Germinal center (tissue), 1 donor: ENCODE measurements at places on chromosomes 2 and 18.

DNA sequence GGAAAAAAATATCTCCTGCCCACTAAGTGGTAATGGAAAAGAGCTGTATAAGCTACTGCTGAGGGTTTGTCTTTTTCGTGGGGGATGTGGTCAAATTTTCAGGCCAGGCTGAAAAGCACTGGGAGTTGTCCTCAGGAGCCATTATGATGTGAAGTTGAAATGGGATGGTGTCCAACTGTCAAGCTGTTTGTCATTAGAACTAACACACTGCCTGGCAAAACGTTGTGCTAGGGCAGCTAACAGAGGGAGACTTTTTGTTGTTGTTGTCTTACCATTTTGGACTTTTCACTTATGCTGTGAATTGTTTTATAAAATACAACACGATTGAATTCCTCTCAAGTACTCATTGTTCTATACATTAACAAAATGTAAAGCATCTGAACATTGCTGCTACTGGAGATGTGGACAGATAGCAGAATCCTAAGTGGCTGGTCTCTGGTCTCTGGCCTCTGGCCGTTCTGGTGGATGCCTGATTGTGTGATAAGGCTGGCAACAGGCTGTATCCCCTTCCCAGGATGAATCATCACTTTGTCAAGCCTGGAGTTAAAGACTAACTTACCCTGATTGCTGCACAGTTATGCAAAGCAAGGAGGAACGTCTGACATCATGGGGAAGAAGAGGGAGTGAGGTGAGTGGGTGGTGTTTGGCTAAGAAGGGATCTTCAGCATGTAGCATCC, 2.3 kb downstream of the MYO1B start:
- no peak for DNase-seq

- no peak for DNase-seq
Observed at GRCh38 chr2:71935262-71935848, 212.3 kb downstream of the CYP26B1 start.

- DNase-seq: no peak
Observed at GRCh38 chr2:165494573-165494972, 25.1 kb downstream of the CSRNP3 start.

- no peak for DNase-seq
Observed at GRCh38 chr2:231785822-231786176, 446 bp upstream of the COPS7B start.

DNA sequence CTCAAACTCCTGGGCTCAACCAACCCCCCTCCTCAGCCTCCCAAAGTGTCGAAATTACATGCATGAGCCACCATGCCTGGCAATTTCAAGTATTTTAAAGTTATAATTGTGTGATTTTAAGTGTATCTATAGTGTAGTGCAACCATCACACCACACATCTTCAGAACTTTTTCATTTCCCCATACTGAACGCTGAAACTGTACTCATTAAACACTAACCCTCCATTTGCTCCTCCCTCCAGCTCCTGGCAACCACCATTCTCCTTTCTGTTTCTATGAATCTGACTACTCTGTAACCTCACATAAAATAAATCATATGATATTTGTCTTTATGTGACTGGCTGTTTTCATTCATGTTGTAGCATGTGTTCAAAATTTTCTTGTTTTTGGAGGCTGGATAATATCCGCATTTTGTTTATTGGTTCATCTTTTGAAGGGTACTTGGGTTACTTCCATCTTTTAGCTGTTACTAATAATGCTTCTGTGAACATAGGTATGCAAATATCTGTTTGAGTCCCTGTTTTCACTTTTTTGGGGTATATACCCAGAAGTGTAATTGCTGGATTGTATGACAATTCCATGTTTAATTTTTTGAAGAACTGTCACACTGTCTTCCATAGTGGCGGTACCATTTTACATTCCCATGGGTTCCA, 188.2 kb downstream of the PLCL1 start:
- no peak for DNase-seq
